ENCODE measurements at places on chromosomes 13 and 19.
A peak's percentile ranks its signal among the peaks of the same experiment; 100 is the strongest.

DNA sequence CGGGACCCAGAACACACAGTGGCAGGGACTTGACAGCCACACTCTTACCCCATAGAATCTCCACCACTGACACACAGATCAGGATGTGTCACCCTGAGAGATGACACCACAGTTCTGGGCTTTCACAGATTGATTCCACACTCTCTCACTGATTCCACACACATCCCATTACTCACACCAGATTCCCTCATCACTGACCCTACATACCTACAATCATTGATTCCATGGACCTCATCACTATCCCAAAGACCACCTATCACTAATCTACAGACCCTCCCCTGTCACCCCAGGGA, 57.6 kb upstream of the ZNF527 start:
- DNase-seq: no peak

DNA sequence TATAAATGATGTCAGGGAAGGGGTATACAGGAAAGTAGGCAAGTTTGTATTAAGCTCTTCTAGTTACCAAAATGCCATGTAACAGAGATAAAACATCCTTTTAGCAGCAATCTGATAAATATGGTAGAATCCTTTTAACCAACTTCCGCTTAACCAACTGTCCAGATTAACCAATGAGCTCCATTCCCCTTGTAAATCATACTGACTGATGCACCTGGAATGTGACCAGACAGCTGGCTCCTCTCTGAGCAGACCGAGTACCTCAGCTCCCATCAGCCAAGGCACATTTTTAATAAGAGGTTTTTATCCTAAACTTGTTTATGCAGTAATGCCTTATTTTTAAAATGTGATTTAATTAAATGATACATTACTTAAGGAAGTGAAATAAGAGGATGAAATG, 66.4 kb downstream of the KLF12 start:
- no peak for DNase-seq

- DNase-seq: no peak
Measured at GRCh38 chr13:36051082-36051481, 80.1 kb downstream of the DCLK1 start.

GRCh38 chr13:113650731-113651148, 7.3 kb downstream of the ATP4B start:
- DNase-seq: no peak

DNA sequence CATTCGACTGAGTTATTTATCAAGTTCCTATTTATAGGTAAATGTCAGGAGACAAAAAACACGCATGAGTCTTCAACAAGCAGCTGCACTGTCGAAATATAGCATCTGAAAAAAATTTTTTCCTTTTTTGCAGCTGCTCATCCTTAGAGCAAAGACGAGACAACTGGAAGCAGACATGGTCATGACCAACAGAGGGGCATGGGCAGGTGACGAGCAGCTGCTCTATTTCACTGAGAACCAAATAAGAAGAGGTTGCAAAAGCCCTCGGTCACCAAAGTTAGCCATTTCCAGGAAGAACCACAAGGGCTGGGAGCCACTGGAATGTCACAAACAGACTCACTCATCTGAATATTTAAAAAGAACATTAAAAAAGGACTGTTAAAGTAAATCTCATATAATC, 22.2 kb downstream of the SOHLH2 start:
- no peak for DNase-seq

DNA sequence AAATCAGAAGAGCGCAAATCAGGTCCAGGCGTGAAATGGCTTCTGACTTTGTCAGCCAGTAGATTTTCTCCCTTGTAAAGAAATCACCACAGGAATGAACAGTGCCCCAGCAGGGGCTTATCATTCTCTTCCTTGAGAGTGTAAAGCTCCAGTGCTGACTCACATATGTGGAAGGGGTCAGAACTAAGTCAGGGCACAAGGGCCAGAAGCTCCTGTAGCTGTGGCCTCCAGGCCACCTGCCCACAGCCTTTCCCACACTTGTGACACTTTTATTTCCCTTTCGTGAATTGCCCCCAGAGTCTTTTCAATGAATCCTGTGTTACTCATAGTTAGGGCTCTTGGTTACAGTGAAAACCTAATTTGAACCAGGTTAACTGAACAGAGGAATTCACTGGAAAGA, 99.6 kb downstream of the SUCLA2 start:
- DNase-seq: no peak

GRCh38 chr19:2494447-2495129, 18.7 kb downstream of the GADD45B start:
- DNase-seq: no peak

- no peak for DNase-seq
Measured at GRCh38 chr19:6260376-6260775, 19.4 kb downstream of the MLLT1 start.

DNA sequence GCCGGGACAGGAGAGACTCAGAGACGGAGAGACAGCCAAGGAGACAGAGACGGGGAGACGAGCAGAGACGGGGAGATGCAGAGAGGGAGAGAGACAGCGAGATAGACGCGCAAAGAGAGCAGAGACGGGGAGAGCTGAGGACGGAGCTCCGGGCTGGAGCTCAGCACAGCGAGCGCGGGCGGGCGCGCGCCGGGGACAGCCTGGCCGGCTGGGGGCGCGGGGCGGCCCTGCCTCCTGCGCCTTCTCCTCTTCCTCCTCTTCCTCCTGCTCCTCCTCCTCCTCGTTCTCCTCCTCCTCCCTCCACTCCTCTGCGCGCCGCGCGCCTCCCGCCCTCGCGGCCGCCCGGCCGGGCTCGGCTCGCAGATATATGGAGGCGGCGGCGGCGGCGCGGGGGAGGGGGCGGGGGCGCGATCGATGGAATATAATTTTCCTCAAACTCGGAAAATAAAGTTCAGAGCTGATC, at the start of gene ERFL:
Gene ERFL (minus strand): TSS at position 229 of the 463 bp plus-strand sequence. CDS start 15,530 bp downstream, outside the sequence.
- DNase-seq: no peak

DNA sequence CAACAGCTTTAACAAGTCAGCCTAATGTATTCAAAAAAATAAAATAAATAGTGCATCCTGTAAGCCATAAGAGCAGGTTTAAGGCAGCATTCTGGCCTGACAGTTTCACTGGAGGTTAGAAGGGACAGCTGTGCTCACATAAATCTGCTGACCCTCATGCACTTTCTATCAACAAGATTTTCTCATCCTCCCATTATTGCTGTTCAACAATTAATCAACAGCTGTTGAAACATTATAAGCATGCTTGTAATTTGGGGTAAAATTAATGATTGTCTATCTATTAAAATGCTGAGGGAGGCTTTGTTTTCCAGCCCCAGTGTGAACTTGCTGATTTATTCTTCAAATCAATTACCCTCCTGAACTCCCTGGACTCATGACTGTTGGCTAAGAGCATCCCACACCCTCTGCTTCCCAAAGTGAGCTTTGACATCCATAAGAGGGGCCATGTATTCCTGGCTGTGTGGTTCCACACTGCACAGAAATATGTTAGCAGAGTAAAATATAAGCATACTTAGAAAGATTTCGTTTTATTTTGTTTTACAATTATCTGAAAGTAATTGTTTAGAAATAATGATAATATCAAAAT, 492.4 kb downstream of the EFNB2 start:
- DNase-seq: no peak

- DNase-seq: no peak
Measured at GRCh38 chr19:29263305-29264135, 50.6 kb upstream of the UQCRFS1 start.

DNA sequence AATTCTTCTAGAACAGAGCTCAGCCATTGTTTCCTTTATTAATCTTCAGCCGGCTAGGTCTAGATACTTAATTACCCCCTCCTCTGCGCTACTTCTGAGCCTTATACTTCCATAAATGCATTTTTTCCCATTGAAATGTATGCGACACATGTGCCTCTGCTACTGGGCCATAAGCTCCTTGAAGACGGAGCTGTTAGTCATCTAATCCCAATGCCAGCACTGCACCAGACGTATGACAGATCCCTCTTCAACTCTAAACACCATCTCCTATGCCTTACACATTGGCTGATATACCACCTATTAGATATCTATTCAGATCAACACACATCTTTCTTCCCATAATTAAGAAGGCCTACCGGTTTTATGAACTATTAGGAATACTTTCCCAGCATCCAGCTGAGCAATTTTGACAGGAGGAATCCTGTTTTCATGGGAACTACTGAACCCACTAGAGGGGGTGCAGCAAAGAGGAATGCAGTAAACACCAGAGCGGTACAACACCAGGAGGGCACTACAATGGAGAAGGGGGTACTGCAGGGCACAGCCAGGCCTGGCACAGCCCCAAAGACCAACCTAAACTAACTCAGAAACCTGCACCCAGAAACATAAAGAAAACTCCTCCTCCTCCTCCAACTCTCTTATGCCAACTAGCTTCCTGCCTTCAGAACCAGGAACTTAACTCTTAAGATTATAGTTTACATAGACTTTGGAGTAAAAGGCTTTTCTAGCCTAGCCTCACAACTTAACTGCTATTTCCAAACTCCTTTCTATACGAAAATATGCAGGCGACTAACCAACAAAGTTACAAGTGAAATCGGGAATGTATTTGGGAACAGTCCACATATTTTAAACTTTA, 18.7 kb downstream of the STK24 start:
- no peak for DNase-seq

DNA sequence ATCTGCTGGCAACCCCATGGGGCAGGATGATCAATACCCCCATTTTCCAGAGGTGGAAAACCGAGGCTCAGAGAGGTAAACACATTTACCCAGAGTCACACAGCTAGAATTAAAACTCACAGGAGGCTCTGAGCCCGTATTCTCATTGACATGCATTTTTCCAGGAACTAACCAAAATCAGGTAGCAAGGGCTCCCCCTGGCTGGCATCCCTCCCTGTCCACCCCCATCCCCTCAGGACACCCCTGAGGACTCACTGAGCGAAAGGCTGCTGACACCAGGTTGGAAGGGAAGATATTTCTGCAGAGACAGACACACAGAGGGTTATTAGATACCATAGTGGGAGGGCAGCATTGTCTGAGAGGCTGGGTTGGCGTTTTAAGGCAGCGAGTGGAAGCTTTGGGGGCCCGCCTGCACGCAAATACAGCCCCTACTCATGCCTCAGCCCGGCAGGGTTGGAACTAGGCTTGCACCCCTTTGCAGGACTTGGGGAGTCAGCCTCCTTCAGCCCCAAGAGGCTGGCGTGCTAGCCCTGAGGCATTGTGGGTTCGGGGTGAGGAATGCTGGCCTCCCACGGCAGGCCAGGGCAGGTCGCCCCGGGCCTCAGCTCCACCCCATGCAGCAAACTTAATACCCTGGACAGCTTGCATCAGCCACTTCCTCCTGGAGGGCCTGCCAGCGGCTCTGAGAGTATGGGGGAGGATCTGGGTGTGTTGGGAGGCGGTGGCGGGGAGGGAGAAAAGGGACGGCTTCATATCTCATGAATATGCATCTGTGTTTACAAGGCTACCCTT, 3.9 kb downstream of the SLC1A5 start:
- peak; percentile 92 for DNase-seq

DNA sequence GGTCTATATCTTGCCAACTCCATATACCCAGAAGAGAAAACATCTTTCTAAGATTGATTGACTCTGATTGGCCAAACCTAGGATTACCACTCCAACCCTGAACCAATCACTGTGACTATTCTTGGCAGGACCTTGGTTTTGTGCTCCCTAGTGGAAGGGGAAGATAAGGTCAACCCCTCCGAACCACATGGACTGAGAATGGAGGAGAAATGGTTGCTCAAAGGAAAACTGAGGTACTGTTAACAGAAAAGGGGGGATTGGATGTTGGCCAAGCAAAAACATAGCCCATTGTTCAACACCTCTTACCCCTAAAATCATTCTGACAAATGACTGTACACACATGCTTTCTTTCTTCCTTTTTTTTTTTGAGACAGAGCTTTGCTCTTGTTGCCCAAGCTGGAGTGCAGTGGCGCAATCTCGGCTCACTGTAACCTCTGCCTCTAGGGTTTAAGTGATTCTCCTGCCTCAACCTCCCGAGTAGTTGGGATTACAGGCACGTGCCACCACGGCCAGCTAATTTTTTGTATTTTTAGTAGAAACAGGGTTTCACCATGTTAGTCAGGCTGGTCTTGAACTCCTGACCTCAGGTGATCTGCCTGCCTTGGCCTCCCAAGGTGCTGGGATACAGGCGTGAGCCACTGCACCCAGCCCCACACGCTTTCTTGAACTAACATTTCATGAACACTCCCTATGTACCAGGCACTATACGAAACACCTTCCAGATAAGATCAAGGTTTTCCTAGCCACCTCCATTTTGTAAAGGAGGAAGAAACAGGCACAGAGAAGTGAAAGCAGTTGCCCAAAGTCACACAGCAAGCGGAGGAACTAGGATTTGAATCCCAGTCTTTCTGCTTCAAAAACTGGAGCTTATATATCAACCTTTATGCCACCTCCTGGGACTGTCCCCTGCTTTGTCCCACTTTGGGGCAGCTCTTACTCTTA, 6.5 kb downstream of the MEIOSIN start:
- DNase-seq: no peak

DNA sequence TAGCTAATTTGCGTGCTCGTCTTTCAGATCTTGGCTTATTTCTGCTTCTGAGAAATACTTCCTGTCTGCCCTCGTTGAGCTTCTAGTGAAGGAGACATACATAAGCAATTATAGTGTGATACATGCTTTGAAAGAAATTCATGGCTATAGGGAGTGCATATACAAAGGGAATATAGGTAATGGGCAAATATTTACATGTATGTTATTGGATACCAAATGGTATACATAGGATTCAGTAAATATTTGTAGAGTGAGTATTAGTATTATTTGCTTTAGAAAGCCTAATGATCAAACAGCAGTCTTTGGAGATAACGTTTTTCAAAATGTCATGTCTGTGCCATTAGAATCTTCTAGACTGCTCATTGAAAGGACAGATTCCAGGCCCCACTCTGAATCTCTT, 5.2 kb downstream of the BRCA2 start:
- DNase-seq: no peak

DNA sequence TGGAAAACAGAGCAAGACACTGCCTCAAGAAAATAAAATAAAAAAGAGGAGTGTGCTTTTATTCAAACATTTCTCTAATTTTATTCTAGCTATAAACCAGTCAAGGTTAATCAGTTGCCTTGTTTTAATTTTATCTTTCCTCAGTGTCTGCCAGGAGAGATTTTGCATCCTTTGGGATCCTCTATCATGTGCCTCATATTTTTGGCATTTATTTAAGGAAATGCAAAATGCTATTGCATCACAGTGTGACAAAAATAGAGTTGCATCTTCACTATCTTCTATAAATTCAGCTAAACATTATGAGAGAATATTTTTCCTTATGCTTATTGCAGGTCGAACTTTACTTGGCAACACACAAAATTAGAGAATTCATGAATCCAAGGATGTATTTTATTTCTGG, 639.0 kb upstream of the KLF12 start:
- no peak for DNase-seq

GRCh38 chr13:94325650-94326049, 153.8 kb downstream of the DCT start:
- no peak for DNase-seq
